ENCODE measurements at places on chromosomes 3 and 15.

DNA sequence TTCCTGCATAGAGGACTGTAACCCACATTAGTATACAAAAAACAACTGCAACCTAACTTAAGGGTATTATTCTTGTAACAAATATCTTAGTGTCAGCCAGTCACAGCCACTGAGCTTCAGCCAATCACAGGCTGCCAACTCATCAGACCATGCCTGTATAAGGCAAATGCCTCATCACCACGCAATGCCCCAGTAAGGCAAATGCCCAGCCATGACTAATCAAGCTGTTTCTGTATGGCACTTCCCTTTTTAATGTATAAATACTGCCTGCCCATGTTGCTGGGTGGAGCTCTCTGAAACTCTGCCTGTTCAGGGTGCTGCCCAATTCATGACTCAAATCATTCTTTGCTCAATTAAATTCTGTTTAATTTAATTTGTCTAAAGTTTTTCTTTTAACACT, 18.4 kb upstream of the GABRA5 start:
- no peak for DNase-seq

DNA sequence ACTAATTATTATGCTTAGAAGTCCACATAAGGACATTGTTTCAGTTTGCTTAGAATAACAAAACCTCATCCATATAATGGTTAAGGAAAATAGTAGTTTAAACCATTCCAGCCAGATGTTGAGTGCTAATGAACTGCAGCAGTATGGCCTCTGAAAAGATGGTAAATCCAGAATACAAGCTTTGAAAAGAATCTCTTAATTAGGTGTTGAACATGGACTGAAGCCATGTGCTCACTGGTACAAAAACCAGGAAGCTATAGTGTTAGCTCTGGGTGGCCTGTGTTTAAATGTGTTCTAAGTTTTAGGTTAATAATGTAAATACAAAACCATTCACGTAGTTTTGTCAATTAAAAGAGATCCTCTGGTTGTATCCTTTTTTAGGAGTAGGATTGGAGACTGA, 78.2 kb downstream of the GALK2 start:
- no peak for DNase-seq

DNA sequence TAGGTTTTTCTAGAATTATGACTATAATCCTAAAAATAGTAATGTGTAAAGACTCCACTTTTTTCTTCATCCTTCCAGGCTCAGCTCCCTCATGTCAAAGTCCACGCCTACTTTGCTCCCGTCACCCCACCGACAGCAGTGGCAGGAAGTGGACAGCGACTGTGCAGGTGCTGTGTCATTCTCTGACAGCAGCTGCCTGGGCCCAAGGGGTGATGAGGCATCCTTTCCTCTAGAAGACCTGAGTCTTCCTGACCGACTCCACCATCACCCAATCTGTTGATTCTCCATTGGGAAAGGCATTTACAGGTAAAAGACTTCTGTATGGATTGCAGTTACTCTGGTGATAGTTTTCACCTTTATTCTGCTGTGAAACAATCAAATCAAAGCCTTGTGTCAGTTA, 54.8 kb downstream of the UBP1 start:
- no peak for DNase-seq

DNA sequence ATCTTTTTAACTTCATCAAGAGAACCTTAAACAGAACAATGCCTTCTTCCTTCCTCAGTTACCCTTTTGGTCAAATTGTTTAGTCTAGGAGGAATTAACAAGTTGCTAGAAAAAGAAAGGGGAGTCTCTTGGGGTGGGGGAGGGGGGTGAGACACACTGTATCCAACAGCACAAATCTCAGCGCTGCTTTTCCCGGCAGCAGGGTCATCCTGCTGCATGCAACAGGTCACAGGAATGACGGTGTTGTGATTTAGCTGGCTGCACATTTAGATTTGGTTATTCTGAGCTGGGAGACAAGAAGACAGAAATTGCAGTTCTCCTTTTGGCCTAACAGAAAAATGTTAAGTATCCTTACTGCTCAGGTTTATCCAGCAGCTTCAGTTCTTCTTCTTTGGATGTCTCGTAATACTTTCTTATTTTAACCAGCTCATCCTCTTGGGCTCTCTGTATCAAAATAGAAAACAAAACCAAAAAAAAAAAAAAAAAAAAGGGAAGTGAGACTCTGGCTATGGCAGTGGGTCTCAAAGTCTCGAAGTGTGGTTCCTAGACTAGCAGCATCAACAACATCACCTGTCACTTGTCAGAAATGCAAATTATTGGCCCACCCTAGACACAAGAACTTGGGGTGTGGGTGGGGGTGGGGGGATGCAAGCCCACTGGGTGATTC, 190.5 kb downstream of the GREM1 start:
- no peak for DNase-seq

DNA sequence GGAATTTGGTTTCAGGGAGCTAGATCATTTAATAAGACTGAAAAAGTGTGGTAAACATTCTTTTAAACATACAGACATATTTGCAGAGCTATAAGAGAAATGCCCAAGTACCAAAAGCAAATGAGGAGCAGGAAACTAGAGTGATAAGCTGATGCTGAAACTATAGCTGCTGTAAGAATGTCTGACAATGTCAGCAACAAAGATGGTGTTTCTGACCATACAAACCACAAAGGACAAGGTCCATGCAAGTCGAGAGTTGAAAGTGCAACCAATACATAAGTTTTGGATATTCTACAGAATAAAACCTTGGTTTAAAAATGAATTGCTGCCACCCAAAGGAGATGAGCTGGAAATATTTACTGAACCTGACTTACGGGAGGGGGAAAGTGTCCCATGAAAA, 610.2 kb downstream of the TBL1XR1 start:
- no peak for DNase-seq

- DNase-seq, result no peak
Observed at GRCh38 chr15:28107111-28107903, 8.2 kb upstream of the OCA2 start.

All from effector memory CD4-positive, alpha-beta T cell (primary cell).